Effector CD4-positive, alpha-beta T cell (primary cell): ENCODE measurements at places on chromosomes 3 and 15.

DNA sequence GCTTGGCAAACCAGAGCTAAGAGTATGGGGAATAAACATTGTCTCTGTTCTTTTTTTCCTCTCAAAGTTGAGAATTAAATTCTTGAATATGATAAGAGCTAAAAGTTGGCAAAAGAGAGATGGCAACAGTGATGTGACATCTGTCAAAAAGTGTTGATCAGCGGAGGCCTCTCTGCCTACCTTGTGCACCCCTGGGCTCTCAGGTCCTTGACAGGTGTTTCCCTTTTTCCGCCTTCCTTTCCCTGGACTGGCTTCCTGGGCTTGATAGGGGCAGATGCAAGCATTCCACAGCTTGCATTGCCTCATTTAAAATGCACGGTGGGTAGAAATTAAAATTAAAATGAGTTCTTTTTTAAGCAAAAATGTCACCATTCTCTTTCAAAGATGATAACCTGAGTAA lies 84.2 kb downstream of the NSUN3 start:
- DNase-seq, result no peak

- DNase-seq, result no peak
Observed at GRCh38 chr15:89401631-89402517, 67.2 kb upstream of the POLG start.

DNA sequence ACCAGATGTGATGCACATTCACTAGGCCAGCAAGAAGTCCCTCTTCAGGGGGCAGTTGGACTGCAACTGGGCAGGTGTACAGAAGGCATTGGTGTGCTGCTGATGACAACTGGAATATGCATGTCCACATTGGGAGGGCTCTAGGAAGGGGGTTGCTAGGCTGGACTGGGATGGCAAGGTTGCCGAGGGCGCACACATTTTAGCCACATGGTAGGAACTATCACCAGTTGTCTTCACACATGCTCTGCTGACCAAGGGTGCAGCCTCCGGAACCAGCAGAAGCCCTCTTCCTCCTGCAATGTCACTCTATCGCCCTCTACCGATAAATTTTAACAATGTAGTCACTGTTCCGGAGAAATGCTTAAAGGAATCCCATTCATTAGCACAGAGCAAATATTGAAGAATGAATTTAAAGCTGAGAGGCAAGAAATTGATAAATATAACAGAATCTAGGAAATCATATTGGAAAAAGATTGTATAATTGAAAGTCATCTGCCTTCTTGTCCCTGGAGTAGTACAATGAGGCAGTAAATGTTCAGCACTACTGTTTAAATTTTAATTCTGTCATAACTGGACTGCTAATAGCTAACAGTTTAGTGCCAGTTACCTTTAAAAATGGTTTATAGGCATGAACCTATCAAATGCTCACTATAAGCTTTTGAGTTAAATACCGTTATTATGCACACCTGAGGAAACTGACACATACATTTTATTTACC lies 22.6 kb upstream of the LYSMD4 start:
- DNase-seq, result peak; percentile 13

GRCh38 chr3:176739159-176739558 lies 458.1 kb downstream of the TBL1XR1 start:
- no peak for DNase-seq

DNA sequence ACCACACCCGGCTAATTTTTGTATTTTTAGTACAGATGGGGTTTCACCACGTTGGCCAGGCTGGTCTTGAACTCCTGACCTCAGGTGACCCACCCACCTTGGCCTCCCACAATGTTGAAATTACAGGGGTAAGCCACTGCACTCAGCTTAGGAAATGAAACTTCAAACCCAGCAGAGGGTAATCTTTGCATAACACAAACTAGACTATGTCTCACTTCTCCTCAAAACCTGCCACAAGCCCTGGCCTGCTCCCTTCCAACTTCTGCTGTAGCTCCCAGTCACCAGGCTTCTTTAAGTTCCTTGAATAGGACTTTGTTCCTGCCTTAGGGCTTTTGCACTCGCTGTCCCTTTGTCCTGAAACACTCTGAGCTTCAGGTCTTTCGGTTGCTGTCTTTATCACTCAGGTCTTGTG lies 39.2 kb upstream of the SEMA4B start:
- DNase-seq, result no peak

- DNase-seq, result peak; percentile 13
Observed at GRCh38 chr3:188060840-188061544, 93.0 kb upstream of the LPP start.

- no peak for DNase-seq
Observed at GRCh38 chr15:43776101-43776717, 557 bp downstream of the ELL3 start.

- DNase-seq, result no peak
Observed at GRCh38 chr3:99929745-99930139, 112.1 kb downstream of the CMSS1 start.

DNA sequence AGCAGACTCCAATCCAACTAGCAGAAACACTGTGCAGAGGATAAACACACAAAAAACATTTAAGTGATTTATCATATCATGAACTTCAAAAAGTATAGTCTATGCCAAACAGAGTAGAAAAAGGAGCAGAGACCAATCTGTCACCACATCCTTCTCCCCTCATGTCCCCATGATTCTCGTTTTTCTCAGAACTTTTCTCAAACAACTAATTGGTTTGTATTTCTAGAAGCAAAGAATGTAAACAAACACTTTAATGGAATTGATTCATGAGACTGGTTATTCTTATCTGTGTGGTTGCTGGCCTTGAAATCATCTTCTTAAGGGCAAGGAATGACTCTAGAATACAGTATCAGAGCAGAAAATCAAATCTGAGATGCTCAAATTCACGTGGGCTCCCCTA lies 294.2 kb upstream of the THBS1 start:
- no peak for DNase-seq

GRCh38 chr3:132753946-132754345 lies 31.7 kb upstream of the NPHP3 start:
- no peak for DNase-seq

- no peak for DNase-seq
Observed at GRCh38 chr15:51223771-51224229, 114.6 kb downstream of the CYP19A1 start.

DNA sequence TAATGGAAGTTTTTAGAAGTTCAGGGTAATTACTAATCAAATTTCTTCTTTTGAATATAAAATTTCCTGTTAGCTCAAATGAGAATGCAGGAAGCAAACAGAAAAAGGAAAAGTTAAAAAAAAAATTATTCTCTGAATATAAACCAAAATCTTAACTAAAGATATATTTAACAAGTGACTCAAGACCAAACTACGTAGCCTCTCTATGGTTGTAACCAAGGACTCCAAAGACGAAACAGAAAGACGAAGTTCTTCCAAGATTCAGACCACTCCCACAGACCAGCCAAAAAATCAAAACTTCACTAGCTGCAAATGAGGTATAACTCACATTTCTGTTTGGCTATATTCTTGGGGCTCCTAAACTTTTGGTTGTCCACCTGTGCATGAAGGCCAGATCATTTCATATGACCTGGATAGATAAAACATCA lies 846.5 kb upstream of the ALCAM start:
- no peak for DNase-seq

DNA sequence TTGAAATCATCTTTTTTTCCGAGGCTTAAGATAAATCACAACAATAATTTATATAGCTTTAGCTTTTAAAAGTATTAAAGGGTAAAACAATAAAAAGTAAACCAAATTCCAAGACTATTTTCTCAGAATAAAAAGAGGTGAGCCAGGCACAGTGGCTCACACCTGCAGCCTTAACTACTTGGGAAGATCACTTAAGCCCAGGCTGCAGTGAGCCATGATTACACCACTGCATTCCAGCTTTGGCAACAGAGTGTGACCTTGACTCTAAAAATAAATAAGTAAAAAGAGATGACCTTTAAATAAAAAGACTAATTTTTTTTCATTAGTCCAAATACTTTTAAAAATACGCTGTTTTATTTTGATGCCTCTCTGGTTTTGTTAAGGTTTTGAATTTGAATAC lies 54.4 kb downstream of the C3orf80 start:
- no peak for DNase-seq

DNA sequence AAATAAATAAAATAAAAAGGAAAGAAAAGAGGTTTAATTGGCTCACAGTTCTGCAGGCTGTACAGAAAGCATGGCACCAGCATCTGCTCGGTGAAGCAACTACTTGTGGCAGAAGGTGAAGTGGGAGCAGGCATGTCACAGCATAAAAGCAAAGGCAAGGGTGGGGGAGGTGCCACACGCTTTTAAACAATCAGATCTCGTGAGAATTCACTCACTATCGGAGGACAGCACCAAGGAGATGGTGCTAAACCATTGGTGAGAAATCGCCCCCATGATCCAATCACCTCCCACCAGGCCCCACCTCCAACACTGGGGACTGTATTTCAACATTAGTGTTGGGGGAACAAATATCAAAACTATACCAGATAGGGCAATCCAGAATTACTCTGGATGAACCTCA lies 15.3 kb downstream of the SCG3 start:
- no peak for DNase-seq

DNA sequence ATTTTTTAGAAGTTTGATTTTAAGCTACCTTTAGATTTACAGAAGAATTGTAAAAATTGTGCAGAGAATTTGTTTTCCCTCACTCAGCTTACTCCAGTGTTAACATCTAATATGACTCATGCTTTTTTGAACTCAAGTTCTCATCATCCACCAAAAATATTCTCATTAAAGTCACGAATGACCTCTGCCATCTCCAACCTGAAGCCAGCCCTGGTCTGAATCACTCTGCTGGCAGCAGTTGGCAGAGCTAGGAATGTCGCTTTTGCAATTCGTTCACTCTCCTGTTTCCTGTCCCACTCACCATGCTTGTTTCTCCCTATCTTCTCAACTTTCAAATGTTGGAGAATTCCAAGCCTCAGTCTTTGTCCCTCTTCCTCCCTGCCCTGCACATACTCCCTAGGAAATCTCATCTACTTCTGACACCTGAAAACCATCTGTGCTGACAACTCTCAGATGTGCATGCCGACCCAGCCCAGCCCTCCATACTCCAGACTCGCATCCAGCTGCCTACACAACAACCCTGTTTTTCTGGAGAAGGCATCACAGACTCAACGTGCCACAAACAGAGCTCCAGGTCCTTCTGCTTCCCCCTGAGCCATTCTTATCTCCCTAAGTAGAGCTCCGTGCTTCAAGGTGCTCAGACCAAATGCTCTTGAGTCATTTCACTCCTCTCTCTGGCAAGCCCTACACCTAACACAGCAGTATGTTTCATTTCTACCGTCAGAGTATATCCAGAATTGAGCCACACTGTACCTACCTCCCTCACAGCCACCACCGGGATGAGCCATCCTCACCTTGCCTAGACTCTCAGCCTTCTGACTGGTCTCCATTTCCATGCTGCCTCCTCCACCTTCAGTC lies 24.9 kb downstream of the PRR23E start:
- no peak for DNase-seq

DNA sequence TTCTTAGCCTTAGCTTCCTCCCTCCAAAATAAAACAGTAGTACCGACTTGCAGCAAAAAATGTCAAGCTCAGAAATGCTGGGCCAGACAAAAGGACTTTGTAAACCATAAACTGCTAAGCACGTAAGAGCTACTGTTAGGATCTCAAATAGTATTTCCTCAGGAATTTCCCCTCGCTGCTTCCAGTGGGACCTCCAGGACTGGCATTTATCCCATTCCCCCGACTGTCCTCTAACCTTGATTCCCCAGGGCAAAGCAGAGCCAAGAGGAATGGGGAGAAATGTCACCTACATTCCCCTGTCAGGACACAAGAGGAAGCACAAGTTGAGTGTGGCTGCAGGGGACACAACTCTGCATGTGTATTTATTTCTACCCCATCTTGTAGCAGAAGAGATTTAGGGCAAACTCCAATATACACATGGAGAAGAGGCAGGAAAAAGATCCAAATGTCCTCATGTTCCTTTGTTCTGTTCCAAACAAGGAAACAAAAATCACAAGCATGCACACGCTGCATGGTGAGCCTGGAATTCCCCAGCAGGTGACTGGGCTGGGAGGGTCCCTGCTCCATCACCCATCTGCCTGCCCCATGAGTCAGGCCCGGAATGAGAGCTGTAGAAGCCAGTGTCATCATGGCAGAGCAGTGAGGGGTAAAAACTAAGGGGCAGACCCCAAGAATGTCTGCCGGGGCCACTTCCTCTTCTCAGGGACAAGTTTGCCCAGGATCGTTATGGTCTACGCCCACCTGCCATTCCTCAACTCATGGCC lies 4.2 kb downstream of the STOML1 start:
- DNase-seq, result no peak

DNA sequence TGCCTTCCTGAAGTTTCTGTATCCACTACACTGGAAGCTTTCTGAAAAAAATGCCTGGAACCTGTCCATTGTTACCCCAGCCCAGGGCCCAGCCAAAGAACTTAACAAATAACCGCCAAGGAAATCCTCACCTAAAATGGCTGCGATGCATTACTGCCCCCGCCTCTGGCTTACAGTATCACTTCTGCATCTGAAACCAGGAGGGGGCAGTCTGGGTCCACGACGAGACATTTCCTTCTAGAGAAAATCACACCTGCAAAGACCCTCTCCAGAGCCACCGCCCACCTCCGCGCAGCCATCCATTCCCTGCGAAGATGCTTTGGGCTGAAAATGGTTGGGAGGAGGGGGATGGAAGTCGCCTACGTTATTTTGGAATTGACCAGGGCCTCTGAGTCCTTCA lies 22.4 kb upstream of the CELF6 start:
- peak; percentile 15 for DNase-seq

GRCh38 chr3:156160647-156161046 lies 40.3 kb downstream of the KCNAB1 start:
- no peak for DNase-seq

DNA sequence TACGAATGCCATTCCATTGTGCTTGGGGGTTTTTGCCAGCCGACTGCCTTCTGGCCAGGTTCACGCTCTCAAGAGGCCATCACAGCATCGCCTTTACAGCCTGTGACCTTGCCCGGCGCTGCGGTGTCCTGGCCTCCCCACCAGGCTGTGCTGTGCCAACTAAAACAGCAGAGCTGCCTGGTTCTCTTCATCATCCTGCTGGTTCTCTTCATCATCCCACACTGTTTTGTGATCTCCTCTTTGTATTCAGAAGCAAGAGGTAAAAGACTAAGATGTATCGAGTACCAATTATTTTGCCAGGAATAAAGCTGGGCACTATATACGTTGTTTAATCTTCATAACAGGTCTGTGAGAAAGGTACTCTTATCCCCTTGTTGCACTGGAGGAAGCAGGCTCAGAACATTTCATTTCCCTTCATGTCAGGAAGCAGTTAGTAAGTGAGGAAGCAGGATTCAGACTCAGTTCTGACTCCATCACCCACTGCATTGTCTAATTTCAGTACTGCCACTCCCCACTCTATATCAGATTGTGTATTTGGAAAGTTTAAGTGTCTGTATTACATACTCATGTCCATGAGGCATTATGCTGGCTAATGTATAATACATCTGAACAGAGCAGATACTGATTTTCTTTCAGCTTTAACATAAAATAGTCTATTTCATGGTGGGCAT lies 92.7 kb downstream of the LRRC28 start:
- peak; percentile 17 for DNase-seq
